ENCODE measurements at places on chromosomes 2 and 18.

GRCh38 chr2:11368059-11368572, 23.7 kb upstream of the ROCK2 start:
- no peak for DNase-seq

DNA sequence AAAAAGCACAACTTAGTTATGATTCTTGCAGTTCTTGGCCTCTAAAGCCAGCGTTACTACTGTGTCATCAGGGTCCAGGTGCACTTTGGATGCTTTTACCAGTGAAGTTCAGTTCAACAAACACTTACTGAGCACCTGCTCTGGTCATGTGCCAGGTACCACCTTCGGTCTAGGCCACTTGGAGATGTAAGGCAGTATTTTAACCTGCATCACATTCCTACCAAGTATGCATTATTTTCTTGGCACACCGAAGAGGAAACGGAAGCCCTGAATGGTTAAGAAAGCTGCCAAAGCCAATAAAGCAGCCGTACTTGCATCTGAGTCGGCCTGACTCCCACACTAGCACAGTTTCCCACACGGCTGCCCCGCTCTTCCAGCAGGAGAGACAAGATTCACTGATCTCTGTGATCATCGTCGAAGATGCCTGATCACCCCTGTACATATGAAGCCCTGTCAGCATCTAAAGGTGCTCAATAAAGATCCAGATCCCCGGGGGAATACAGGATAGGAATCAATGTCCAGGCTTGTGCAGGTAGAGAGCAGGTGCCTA, 427.1 kb downstream of the EIPR1 start:
- DNase-seq, result no peak

DNA sequence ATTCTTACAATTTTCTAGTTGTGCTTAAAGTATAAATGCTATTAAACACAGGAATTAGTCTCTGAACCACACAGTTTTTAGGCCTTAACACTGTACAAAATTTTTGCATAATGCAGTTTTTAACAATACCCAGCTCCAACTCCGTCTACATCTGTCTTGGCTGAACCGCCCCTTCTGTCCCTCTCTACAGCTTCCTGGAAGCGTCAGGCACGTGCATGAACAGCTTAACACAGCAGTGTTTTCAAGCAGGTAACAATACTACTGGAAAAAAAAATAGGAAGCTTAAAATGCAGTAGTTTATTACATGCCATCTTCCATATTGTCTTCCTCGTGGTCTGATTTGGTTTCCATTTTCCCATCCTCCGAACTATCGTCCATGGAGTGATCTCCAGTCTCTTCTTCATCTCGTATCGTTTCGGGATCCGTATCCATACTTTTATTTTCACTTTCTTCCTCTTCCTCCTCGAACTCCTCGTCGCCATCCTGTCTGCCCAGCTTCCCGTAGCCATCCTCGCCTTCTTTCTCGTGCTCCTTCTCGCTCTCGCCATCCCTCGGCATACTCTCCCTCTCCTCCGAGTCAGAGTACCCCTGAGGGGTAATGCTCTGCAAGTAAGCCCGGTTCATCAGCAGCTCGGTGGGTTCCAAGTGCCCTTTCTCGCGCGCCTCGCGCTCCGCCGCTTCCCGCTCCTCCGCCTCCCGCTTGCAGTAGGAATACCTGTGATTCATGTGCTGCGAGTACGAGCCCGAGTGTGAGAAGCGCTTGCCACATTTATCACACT, 130.6 kb downstream of the ZEB2 start:
- DNase-seq, result no peak

DNA sequence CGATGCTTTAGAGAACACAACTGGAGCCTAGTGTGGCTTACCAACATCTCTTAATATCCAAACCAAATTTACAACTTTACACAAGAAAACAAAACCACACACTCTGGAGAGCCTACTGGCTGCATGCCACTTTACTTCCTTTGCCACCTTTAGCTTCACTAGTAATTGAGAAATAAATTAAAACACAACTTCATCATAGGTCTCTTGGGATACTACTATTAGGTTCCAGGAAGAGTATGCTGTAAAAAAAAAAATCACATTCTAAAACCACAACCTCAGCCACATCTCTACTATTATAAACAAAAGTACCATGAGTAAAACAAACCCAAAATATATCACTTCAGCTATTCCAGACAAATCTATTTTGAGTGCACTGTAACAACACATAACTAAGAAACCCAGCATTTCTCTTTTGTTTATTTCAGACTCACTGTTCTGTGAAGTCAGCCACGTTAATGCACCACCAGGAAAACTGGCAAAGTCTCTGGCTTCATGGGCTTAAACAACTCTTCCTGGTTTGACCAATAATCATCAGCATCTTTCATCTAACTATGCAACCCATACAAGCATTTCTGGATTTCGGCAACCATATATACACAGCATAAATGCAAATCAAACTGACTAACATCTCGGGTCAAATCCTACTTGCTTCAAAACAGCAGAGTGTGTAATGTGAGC, 59.1 kb downstream of the REV1 start:
- DNase-seq, result no peak

DNA sequence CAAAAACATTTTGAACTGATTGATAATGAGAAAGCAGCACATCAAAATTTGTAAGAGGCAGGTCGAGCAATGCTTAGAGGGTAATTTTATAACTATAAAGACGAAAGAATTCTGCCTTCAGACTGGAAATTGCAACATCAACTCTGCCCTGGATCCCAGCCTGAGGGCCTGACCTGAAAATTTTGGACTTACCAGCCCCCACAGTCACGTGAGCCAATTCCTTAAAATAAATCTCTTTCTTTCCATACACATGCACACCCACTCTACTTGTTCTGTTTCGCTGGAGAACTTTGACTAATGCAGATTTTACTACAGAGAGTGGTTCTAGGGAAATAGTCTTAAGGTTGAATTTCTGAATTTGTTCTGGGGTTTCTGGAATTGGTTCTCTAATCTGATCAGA, 14.6 kb upstream of the ACOXL start:
- DNase-seq, result no peak

GRCh38 chr18:74299746-74300145, 8.0 kb upstream of the CYB5A start:
- DNase-seq, result no peak

DNA sequence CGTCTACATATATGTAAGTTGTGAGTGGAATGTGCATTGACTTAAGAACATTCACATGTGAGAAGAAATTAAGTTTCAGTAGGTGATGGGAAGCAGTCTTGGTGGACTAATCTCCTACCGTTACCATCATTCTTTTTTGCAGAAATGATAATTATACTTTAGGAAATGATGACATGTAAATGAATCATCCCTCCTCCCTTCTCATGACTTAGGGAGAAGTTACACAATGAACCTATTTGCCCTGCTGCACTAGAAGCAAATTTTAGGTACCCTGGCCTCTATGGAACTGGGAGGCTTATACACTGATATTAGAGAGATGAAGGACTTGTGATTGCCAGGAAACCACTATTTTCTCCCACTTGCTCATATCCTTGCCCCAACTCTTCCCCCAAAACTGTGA, 214.2 kb downstream of the CALCRL start:
- DNase-seq, result no peak

DNA sequence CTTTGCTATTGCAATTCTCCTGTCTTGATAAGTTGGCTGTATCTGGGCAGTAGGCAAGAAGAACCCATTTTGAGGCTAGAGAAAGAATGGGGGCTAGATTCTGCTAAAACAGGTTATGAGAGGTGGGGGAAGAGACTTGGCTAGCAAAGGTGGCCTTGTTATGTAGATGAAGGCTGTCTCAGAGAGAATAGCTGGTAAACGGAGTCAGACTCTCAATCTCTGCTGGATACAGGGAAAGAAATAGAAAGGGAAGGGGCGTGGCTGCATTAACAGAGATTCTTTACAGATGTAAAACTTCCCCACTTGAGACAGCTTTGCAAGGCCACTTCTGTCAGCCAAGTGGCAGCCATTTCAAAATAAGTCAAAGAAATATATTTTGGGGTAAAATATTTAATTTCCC, 38.1 kb upstream of the ARHGAP25 start:
- no peak for DNase-seq

- DNase-seq, result no peak
Observed at GRCh38 chr2:17303054-17303453, 215.2 kb downstream of the RAD51AP2 start.

- no peak for DNase-seq
Observed at GRCh38 chr2:173299764-173300163, 54.9 kb upstream of the CDCA7 start.

- no peak for DNase-seq
Observed at GRCh38 chr2:224723586-224724217, 7.5 kb upstream of the CCDC195 start.

- DNase-seq, result no peak
Observed at GRCh38 chr2:9735335-9735734, 104.5 kb upstream of the YWHAQ start.
